ELF-1 (cell line): ENCODE measurements at places on chromosomes 5 and 9.
A peak's percentile ranks its signal among the peaks of the same experiment; 100 is the strongest.

GRCh38 chr9:128125580-128126354 lies 1.8 kb downstream of the PTGES2 start:
- no peak for DNase-seq

DNA sequence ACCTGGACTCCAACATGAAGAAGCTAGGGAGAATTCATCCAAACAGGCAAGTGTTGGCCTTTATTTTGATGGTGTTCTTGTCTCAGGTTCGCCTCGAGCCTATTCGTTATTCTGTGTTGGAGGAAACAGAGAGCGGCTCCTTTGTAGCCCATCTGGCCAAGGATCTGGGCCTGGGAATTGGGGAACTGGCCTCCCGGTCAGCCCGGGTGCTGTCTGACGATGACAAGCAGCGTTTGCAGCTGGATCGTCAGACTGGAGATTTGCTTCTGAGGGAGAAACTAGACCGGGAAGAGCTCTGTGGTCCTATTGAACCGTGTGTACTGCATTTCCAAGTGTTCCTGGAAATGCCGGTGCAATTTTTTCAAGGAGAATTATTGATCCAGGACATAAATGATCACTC lies 367 bp downstream of the PCDHB4 start:
- no peak for DNase-seq

DNA sequence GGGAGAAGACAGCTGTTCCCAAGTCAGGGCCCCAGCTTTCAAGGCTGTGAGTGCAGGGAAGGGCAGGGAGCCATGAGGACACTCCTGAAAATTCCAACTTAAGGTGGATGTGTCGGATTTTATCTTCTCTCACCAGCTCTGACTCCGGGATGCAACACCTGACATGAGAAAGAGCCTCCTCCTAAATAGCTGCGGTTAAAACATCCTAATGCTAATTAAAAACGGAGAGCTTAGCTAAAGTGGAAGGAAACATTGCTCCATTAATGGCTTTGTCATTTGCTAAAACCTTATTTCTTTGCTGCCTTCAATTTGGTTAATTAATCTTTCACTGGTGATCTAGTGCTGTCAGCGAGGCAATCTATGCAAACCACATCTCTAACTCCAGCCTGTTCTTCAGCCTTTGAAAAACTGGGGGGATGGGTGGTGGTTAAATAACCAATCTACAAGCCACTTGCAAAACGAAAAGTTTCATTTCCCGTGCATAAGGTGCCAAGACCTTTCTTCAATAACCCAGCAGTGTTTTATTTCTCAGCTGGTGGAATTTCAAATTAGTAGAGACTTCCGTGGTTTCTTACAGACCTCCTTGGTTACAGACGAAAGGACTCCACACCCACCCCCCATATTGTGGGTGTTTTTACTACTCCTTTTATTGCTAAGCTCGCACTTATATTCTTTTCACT lies 379.6 kb downstream of the MLLT3 start:
- no peak for DNase-seq

DNA sequence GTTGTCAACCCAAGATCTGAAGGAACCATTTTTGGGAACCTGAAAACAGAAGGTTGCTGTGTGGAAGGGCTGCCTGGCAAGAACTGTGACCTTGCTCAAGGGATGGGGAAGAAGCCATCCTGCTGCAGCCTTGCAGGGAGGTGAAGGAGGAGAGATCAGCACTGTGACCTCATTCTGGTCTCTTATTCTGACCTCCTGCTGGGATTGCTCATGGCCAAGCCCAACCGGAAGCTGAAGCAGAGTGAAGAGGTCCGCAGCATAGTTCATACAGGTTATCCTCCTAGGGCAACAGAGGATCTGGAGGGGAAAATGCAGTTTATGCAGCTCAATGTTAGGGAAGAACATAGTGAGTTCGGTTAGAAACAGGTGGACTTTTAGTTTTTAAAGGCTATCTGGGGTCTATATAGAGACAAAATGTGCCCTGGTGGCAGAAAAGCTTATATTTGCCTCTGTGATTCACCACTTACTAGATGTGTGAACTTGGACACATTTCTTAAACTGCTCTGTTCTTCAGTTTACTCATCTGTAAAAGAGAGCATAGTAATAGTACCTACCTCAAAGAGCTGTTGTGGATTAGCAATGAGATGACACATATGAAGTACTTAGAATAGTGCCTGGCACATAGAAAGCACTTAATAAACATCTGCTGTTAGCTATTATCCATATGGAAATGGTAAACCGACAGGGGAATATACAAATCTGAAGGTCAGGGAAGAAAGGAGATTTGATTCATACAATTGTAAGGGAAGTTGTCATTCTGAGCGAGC lies 57.9 kb upstream of the BNC2 start:
- peak; percentile 73 for DNase-seq

DNA sequence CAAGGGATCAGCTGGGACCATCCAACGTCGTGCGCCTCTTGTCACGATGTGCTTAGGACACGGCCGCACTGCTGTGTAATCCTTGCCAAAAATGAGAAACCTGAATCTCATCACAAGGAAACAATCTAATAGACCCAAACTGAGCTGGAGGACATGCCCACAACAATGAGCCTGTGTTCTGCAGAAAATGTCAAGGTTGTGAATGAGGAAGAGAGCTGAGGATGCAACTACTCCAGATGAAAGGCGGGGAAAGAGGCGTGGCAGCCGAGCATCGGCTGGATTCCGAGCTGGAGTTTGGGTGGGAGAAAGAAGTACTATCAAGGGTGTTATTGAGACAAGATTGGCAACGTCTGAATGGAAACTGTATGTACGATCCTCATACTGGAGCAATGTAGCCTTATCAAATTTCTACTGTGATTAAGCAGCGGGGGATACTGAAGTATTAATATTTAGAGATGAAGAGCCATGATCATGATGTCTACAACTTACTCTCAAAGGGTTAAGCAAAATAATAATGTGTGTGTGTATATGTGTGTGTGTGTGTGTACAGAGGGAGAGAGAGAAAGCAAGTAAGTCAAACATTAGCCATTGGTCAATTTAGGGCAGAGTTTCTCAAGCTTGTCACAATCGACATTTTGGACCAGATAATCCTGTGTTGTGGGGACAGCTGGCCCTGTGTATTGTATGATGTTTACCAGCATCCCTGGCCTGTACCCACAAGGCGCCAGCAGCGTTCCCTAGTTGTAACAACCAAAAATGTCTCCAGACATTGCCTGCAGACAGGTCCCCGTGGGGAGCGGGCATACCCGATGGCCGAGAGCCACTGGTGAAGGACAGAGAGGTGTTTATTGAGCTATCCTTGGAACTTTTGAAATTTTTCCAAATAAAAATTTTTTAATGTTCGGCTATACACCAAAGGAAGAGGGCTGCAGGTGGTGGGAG lies 46.5 kb downstream of the DUSP1 start:
- no peak for DNase-seq

GRCh38 chr5:3331819-3332218 lies 263.8 kb upstream of the IRX1 start:
- no peak for DNase-seq

DNA sequence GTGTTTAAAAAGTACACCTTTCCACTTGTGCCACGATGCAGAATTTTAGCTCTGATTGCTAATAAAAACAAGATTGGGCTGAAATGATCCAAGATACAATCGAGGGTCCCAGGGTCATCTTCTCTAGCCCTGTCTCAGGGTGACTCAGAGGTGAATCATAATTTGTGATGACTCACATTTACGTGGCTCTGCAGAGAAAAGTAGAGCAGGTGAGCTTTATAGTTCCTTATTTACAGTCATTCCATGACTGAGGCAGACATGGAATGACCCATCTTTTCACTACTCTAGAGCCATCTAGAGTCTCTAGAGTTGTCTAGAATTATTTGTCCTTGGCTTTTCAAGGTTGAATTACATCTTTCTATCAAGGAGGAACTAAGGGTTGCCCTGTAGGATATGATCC lies 155.2 kb downstream of the GAS1 start:
- no peak for DNase-seq

- no peak for DNase-seq
These were observed 99.0 kb downstream of the GABRA1 start for GRCh38 chr5:161946911-161947310.

DNA sequence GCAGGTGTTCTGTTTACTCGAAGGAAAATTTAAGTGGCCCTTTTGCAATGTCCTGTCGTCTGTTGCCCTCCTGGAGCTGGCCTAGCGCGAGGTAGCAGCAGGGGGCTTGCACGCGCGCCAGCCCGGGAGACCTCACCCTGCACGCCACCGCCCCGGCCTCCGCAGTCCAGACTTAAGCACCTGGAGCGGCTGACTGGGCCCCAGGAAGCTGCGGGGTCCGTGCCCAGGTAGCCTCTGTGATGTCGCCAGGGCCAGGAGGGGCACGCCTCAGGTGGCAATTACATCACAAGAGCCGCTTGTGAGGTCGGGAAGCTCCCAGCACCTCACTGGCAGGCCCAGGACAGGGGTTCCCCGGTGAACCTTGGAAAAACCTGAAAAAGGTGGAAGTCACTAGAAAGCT lies at the start of gene SAXO1:
Gene SAXO1, minus strand, starts transcription at position 195 of the 400 bp plus-strand sequence. CDS start 301 bp downstream, outside the sequence.
- DNase-seq = no peak

DNA sequence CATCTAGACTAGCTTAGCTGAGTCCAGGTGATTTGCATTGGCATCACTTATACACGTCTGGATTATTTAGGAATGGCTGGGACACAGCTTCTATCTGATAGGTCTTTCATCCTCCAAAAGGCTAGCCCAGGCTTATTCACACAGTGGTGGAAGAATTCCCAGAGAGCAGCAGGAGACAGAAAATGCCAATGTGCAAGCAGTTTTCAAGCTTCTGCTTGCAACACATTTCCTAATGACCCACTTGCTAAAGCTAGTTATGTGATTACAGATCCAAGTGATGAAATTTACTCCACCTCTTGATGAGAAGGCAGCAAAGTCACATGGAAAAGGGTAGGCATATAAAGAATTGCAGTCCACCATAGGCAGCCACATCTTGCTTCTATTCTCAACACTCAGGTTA lies 44.2 kb upstream of the MAST4 start:
- no peak for DNase-seq

DNA sequence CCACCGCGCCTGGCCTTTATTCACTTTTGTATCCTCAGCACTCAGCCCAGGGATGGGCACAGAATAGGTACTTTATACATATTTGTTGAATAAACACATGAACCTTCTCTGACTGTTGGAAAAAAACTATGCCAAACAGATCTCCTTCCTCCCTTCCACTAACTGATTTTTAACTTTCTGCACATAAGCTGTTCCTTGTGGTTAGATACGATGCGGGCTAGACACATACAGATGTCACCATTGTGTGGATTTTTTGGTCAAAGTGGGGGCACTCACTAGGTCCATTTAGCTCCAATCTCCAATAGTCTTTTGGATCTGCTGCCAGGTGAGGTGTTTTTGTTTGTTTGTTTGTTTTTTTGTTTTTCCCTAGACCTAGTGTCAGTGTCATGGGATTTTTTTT lies 5.1 kb downstream of the TEX48 start:
- no peak for DNase-seq

DNA sequence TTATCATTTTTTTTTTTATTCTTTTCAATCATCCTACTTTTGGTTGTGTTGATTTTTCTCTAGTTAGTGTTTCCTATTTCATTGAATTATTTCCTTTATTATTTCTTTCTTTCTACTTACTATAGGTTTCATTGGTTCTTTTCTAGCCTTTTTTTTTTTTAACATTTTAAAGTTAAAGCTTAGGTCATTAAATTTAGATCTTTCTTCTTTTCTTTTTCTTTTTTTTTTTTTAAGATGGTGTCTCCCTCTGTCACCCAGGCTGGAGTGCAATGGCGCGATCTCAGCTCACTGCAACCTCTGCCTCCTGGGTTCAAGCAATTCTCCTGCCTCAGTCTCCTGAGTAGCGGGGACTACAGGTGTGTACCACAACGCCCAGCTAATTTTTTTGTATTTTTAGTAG lies 43.0 kb upstream of the PPP2CA start:
- DNase-seq = no peak

- DNase-seq = peak; percentile 23
These were observed 8.6 kb downstream of the TEK start for GRCh38 chr9:27117489-27118135.

DNA sequence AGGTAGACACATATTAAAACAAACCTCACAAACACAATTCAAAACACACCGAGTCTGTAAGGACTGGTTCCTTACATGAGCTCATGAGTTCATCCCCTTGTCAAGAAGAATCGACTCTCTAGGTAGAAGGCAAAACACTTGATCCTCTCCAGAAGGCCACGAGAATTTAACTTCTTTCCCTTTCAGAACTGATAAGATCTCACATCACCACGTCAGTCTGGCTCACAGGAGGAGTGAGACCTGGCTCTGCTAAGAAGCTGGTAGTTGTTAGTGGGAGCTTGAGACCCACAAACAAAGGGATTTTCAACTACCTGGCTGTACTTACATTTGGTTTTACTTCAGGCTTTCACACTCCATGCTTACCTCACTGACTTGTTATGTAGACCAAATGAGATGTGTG lies 459.2 kb downstream of the ARHGEF28 start:
- DNase-seq = peak; percentile 65

- peak; percentile 34 for DNase-seq
These were observed 8.8 kb upstream of the TENT4A start for GRCh38 chr5:6704361-6704851.

- peak; percentile 47 for DNase-seq
These were observed 125.5 kb downstream of the DIRAS2 start for GRCh38 chr9:90517103-90517502.
